ENCODE measurements at places on chromosomes 1 and 21.

DNA sequence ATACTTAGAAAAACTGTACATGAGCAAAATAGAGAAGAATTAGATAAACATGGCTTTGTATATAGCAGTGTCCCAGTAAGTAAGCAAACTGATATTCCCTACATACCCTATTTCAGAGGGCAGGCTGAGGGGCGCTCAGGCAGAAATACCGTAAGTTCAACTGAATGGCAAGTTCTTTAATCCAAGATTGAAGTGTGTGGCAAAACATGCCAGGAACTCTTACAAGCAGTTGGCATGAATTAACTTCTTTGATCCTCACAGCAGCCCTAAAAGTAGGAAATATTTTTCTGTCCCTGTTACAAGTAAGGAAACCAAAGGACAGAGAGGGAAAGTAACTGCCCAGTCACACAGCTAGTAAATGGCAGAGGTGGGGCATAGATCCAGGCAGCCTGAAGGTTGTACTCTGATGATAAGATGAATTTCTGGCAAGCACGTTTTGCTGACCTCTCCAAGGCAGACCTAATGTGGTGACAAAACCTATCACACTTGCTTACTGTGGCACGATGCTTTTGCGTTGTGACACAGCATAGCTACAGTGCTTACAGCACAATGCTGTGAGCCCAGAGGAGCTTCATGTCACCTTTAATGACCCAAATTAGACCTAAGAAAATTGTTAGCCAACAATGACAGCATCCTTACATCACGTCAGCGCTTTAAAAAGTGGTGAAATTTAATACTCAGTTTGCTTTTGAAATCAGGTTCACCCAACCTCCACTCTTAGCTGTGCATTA, 35.0 kb upstream of the THEM4 start:
- no peak for DNase-seq

- no peak for DNase-seq
Measured at GRCh38 chr1:61013946-61014667, 68.3 kb upstream of the NFIA start.

GRCh38 chr1:233982827-233983518, 78.5 kb downstream of the SLC35F3 start:
- DNase-seq = no peak

DNA sequence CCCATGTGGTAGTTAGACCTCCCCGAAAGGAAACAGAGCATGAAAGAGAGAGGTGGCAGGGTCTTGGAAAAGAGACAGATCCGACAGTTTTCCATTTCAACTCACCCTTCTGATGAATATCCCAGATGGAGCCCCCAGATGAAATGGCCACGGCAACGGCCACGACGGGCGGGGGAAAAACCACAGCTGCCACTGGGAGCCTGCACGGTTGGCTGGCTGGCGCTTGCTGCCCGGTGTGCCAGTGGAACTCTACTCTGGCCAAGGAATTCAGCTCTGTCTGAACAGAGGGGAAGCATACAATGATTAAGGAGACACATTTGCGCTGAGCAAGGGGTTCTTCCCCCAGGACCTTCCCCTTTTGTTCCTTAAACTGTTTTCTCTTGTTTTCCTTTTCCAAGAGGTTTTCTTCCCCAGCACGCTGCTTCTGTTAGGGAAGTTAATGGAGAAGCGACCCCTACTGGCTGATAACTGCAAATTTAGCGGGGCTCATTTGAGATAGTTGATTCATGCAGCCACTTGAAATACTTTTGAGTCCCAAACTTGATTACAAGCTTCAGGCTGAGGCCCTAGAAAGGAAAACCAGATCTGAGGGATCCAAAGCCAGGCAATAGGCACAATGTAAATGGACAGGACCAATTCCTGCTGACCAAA, 1122.5 kb downstream of the NCAM2 start:
- DNase-seq = no peak

- no peak for DNase-seq
Measured at GRCh38 chr1:30721812-30722537, 1.4 kb downstream of the MATN1 start.

DNA sequence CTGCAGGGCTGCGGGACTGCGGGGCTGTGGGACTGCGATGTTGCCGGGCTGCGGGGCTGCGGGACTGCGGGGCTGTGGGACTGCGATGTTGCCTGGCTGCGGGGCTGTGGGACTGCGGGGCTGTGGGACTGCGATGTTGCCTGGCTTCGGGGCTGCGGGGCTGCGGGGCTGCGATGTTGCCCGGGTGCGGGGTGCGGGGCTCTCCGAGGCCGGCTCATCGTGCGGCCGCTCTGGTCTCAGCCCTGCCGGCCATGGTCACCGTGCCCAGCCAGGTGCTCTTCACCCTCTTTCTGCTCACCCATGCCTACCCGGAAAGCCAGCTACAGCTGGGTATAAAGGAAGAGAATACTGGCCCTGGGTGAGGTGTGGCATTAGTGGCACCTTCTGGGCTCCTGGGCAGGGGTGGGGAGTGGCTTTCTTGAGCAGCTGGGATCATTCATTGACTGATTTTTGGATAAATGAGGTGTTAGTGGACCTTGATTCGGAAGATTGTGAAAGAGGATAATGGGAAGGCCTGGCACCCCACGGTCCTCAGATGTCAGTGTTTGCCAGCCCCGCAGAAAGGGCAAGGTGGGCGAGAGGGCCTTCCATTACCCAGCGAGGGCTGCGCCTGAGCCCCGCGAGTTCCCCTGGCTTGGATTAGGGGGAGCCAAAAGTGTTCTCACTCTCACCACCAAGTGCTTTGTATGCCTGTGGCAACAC, 36.3 kb downstream of the COQ8A start:
- DNase-seq = no peak

- DNase-seq = no peak
Measured at GRCh38 chr1:93354749-93355148, 9.0 kb downstream of the DR1 start.

DNA sequence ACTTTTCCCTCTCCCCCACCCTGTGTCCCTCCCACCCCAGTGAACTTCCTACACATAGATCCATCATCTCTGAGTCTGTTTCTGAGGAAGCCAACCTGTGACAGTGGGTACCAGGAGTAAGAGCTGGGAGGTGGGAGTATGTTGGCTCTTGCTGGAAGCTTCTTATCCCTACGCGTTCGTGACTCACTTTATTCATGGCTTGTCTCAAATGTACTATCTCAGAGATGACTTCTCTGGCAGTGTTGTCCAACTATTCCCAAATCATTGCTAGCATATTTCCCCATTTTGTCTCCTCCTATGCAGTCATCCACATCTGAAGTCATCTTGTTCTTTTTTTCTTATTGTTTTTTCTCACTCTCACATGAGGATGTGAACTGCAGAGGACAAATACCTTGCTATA, 88.0 kb downstream of the HIVEP3 start:
- DNase-seq = no peak

DNA sequence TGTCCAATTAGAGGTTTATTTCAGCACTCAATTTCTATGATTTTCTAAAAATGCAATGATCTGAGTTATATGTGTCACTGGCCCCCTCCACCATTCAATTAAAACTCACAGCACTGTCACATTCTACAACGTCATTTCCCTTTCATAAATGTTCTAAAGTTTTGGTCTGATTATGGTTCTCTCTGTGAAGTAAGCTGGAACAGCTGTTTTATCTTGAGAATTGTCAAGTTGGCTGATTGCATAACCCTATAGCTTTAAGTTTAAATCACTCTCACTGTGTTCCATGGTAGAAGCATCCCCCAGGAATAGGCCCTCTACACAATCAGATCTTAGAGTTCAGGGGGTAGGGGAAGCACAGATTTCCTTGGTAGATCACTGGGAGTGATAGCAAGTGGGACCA, 41.4 kb upstream of the DNASE2B start:
- no peak for DNase-seq

GRCh38 chr1:34898330-34898761, 31.1 kb downstream of the DLGAP3 start:
- no peak for DNase-seq

GRCh38 chr1:109396871-109397580, 692 bp downstream of the SORT1 start:
- DNase-seq = no peak

DNA sequence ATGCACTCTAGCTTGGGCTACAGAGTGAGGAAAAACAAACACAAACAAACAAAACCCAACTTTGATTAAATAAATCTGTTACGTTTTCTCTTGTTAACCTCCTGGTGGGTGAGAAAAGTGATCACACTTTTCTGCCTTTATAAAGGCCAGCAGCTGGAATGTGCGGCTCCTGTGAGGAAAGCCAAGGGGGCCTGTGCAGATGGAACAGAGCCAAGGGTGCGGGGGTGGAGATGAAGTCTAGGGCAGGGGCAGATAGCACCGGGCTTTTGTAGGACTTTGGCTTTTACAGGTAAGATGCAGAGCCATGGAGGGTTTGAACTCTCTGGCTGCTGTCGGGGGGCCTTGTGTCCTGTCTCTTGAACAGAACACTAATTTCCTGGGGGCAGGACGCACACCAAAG, 40.7 kb upstream of the GPR37L1 start:
- no peak for DNase-seq

DNA sequence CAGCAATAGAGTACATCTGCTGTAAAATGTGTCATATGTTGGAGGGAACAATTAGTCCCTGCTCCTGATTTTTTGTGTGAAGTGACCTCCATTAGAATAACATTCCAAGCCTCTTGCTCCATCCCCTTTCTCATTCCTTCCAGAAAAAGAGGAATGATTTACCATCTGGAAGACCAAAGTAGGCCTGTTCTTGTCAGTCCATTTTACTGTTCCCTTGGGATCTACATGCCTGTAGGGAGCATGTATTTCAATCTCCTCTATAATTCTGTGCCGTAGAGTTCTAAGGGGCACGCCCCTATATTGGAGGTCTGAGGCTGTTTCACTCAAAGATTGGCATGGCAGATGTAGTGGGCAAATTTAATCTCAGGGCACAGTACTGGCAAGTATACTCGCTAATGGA, 48.8 kb upstream of the MAN1A2 start:
- no peak for DNase-seq

DNA sequence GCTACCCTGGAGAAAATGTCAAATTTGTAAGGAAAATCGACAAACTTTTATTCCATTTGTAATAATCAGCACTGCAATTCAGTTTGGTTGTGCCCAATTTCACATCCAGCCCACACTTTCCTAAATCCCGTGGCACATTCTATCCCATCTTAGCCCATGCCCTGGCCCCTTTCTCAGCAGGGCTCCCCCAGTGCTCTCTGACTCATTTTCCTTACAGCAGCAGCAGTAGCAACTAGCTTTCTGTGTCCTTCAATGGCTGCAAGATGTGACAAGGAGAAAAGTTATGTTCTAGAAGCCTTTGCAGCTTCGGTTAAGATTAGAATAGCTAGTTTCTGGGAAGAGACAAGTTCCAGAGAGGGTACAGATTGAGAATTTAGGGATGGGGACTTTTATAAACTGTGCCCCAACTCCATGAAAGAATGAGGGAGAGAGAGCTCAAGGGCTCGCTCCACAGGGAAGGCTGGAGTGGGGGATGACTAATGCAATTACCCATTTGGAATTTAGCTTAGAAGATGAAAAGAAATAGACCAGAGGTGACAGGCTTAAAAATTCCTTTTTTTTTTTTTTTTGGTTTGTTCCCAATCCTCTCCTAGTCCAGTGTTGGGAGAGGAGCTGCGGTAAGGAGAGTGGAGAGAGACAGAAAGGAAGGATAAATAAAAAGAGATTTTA, 47.0 kb upstream of the POU2F1 start:
- DNase-seq = no peak

DNA sequence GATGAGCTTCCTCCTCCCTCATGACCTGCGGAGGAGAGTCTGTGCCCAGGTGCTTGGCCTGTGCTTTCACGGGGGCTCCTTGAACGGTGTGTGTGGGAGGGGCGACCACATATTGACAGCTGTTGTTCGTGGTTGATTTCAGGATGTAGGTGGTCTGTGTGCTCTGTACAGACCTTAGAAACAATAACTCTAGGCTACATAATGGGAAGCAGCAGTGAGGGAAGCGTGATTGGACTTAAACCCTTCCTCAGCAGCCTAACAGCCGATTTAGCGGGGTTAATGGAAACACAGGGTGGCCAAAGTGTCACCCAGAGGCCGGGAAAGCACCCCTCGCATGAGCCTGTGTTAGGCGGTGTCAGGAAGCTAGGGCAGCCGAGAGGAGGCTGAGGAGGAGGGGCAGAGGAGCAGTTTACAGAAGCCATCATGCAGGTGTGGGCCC, 56.0 kb downstream of the TBCE start:
- DNase-seq = peak; percentile 66

DNA sequence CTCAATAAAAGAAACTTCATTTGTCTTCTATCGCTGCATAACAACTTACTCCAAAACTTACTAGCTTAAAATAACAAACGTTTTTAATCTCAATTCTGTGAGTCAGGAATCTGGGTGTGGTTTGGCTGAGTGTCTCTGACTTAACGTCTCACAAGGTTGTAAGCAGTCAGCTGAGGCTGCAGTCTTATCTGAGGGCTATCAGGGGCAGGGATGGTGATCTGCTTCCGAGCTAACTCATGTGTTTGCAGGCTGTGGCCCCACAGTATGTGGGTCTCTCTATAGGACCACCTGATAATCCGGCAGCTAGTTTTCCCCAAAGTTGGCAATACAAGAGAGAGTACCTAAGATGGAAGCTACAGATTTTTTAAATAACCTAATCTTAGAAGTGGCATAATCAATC, 234.2 kb upstream of the FGGY start:
- no peak for DNase-seq

DNA sequence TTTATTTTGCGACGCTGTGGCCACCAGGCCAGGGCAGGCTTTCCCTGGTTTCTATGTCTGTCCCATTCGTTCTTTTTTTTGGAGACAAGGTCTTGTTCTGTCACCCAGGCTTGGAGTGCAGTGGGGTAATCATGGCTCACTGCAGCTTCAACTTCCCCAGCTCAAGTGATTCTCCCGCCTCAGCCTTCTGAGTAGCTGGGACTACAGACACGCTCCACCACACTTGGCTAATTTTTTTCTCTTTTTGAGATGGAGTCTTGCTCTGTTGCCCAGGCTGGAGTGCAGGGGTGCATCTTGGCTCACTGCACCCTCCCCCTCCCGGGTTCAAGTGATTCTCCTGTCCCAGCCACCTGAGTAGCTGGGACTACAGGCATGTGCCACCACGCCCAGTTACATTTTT, 43.4 kb upstream of the WNT4 start:
- DNase-seq = no peak

DNA sequence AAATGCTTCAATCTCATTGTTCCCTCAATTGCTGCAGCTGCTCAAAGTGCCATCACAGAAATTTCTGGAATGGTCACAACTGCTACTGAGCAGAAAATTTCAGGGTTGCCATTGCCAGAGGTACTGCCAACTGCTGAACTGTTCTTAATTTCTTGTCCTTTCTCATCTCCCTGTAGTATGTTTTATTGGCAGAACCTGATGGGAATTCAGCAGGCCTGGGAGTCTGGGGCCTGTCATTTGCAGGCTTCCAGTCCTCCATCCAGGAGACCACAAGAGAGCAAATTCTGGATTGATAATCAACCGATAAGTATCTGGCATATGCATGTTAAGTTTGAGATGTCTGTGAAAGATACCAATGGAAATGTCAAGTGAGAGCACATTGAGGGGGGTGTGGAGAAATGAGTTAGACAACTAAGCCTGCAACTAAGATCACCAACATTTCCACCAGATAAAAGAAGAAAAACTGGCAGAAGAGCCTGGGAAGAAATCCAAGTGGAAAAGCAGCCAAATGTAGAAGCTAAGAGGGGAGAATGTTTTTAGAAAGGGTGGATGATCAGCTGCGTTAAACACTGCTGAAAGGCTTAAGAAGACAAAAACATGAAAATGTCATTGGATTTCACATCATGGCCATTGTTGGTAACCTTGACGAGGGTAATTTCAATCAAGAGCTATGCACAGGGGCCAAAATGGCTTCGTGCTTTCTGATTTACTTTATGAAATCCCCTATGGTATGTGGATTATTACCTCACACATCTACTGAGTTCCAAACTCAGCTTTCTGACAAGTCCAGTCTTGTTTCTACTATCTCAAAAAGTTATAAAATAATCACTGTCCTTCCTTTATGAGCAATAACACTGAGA, 648.1 kb downstream of the PLPP3 start:
- no peak for DNase-seq
